ENCODE measurements at places on chromosomes 11 and 22.

- DNase-seq, result peak; percentile 77
Observed at GRCh38 chr11:123707606-123708205, 33.8 kb downstream of the ZNF202 start.

DNA sequence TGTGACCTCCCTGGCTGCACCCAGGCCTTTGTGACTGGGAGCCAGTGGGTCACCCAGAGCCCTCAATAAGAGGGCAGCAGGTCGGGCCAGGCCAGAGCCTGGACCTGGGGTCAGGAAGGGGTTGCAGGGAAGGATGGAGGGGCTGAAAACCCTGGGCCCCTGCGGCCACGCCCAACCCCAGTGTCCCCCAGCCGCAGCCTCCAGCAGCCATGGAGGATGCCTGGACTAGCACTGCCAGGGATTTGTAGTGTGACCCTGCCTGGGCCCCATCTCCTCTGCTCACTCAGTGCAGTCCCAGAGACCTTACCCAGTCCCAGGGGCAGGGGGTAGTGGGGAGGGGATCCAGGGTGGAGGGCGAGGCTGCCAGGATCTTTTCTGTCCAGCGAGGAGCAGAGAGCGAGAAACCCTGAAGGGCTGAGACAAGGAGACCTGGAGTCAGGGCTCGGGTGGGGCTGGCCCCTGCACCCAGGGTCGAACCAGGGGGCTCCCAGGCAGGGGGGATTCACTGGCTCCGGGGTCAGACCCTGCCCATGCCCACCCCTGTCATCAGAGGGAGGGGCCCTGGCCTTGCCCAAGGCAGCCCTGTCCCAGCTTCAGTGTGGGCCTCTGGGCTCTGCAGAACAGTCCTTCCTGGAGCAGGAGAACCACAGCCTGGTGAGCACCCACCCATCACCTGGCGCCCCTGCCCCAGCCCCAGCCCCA, 187.5 kb downstream of the IGLL1 start:
- no peak for DNase-seq

GRCh38 chr11:69914286-69915150, 95.3 kb upstream of the FGF3 start:
- no peak for DNase-seq

GRCh38 chr11:61928606-61929005, 11.2 kb upstream of the RAB3IL1 start:
- peak; percentile 13 for DNase-seq

GRCh38 chr22:48707763-48708557, 1119.7 kb downstream of the BRD1 start:
- DNase-seq, result no peak

DNA sequence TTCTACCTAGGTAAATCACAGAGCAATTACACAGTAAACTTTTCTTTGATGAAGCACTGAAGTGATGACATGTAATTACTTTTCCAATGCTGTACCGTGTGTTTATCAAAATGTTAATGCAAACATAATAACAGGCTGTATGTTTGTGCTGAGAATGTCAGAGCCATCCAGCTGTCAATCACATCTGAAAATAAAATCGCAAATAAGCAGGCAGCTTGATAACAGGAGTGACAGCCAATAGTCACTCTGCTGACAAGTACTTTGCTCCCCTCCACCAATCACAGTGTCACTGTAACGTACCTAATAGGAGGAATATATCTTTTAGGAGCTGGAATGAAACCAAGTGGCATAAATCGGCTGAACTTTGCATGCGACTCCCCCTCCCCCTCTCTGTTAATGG, 119.7 kb downstream of the KIRREL3 start:
- DNase-seq, result no peak

GRCh38 chr11:88813233-88813915, 252.4 kb downstream of the GRM5 start:
- DNase-seq, result no peak

GRCh38 chr11:121241343-121242211, 51.0 kb upstream of the SC5D start:
- DNase-seq, result no peak

- no peak for DNase-seq
Observed at GRCh38 chr22:20604776-20605221, 97.4 kb downstream of the MED15 start.

DNA sequence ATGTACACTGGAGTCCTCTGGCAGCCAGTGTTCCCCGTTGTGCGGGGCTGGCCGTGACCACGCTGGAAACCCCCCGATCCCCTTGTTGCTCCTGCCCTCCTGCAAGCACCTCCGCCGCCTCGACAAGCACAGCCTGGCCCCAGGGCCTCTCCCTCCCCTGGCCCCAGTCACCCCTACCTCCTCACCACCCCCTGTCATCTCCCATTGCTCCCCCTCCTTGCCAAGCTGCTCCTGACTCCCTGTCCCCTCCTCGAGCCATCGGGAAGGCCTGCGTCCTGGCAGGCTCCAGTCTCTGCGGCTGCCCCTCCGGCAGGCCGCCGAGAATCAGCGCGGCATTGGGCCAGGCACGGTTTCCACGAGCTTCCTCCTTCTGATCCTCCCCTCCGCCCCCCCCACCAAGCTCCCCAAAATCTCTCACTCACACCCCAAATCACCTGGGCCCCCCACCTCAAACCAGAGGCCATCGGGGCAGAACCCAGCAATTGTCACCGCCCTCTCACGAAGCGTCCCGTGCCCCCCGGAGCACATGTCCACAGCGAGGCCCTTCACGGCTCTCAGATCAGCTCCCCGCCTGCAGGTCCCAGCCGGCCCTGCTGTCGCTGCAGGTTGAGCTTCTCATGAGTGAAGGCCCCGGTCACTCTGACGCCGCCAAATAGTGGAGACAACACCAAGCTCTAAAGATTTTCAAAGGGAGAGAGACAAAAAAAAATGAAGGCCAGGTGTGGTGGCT, 5.7 kb upstream of the LSP1 start:
- DNase-seq, result no peak

- peak; percentile 80 for DNase-seq
Observed at GRCh38 chr11:47152953-47153950, 23.4 kb downstream of the ARFGAP2 start.

GRCh38 chr11:63766531-63767235, 1.9 kb downstream of the ZFTA start:
- no peak for DNase-seq

DNA sequence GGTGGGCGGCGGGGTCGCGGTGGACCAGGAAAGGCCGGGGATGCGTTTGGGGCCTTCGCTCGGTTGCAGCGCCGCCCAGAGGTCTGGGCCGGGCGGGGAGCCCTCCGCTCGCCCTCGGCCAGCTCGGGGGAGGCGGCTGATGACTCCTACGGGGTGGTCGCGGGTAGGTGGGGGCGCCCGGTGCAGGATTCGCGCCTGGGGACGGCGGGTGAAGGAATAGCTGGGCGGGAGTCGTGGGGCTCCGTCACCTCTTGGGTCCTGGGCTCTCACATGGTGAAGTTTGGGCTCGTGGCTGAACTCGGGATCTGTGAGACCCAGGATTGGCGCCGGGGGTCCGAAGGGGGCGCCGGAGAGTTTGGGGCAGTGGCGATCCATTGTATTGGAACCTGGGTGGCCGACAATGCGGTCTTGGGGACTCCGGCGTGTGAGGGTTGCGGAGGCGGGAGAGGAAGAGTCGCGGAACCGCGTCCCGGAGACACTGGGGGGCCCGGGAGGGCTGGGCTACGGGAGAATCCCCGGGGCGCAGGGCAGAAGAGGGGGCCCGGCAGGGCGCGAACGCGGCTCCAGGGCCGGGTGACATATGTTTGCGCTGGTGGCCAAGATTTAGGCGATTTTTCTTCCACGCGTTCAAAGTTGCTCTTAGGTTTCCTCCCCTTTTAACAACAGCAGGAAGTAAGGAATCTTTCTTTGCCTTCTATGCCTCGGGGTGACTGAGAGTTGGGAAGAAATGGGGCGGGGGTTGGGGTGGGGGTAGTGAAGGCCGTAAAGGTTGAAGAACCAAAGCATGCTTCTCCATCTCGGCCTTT, 935 bp downstream of the QSER1 start:
- DNase-seq, result peak; percentile 26

GRCh38 chr11:77069969-77070582, 3.3 kb downstream of the CAPN5 start:
- no peak for DNase-seq

DNA sequence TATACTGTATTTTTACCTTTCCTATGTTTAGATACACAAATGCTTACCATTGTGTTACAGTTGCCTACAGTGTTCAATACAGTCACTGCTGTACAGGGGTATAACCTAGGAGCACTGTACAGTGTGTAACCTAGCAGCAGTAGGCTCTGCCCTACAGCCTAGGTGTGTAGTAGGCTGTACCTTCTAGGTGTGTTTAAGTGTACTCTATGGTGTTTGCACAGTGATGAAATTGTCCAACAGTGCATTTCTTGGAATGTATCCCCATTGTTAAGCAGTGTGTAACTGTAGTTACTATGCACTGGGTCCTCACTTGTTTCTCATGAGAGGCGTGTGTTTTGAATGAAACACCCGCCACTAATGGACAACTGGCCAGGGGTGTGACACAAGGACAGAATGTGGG, 269.0 kb downstream of the OPCML start:
- DNase-seq, result no peak

GRCh38 chr11:68989936-68990606, 9.3 kb upstream of the MRGPRD start:
- DNase-seq, result no peak

DNA sequence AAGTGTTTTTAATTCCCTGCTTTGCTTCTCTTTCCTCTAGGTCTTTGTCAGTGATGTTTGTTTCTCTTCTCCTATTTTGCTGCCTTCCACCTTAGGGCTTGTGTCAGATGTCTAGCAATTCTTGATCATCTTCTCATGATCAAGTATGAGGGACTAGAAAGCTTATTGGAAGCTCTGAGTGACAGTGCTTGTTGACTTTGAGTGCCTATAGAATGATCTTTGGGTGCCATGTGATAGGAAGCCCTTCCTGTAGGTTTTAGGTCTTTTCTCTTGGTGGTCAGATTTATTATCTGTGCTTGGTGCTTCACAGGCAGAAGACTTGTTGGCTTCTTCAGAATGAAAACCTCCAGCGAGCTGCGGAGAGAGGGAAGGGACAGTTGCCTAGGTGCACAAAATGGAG, 43.1 kb downstream of the BSX start:
- DNase-seq, result no peak

- no peak for DNase-seq
Observed at GRCh38 chr11:95229993-95230809, 801 bp downstream of the SESN3 start.

DNA sequence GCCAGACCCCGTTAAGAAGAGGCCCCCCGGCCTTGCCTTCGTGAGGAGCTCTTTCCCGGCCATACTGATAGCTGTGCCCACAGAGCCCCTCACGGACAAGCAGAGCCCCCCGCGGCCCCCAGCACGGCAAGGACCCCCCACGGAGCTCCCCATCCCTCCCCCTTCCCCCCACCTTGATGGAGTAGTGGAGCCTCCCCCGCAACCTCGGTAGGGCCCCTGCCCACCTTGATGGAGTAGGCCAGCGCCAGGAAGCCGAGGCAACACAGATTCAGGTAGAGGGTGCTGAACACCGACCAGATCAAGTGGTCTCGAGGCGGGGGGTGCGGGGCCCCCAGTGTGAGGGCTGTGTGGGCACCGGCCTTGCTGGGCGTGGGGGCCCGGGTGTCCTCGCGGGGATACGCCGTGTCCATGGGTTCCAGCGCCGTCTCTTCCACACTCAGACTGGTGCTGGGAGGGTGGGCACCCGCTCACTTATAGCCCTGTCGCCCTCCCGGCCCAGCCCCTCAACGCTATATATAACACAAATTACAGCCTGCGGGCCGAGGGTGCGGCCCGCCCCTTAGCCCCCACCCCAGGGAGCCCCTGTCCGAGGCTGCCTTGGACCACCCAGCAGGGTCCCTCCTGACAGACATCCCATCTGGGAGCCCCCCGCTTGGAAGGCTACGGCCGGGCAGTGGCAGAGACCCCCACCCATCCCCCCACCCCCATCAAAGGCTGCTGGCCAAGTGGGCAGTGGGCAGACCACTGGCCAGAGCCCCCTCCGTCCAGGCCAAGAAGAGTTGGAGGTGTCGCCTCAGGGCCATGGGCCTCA, at the start of gene IFITM5:
Gene IFITM5, minus strand, starts transcription at position 446 of the 811 bp plus-strand sequence. Its CDS starts 36 bp downstream, at position 410.
- no peak for DNase-seq

DNA sequence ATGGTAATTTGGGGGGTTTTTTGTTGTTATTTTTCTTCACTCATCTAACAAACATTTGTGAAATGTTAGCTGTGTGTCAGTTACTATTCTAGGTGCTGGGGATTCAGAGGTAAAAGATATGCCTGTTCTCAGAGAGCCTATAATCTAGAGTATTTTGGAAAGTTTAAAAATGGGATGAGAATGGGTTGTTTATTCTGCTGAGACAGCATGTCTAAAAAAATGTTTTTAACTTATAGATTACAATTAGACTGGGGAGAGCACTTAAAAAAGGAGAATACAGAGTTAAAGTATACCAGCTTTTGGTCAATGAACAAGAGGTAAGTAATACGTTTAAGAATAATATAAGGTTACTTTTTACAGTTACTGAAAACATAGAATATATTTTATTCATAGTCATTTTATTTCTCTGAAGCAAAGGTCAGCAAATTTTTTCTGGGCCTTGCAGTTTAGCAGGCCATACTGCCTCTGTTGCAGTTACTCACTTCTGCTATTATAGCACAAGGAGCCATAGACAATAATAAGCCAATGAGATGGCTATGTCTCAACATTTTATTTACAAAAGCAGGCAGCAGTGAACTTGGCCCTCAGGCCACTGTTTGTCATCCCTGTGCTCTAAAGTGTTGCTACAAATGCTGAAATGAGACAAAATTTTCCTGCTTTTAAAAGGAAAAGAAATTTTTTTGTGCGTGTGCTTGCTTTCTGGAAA, 60.0 kb downstream of the DKK3 start:
- no peak for DNase-seq

- DNase-seq, result no peak
Observed at GRCh38 chr11:22927793-22928192, 67.5 kb upstream of the CCDC179 start.

DNA sequence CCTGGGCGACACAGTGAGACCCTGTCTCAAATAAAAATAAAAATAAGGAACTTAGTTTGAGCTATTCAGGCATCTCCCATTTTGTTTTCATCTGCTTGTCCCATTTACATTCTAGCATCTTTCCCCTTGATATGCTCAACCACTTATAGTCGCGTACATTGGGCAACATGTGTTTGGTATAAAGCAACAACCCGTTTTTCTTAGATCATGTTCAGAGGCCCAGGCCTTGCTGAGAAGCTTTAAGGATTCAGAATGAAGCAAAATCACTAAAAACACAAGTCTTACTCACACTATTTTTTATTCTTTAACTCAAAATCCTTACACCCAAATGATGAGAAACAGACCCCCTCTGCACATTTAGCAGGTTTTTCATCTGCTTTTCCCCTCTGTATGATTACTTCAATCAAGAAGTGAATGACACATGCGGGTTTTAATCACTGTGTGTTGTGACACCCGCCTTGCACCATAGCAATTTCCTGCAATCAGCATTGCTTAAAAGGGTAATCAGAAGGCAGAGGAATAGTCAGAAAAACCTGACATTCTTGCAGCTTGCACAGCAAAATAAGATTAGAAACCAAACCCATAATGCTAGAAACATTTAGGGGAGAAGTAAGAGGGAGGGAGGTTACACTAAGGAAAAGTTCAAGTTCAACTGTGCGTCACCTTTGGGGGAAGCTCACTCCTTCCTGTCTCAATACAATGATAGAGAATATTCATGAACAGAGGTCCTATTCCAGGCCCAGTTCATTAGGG, 25.9 kb downstream of the ALG9 start:
- no peak for DNase-seq

Measured in IMR-90 (cell line).